ENCODE measurements at places on chromosomes 7 and 10.

GRCh38 chr7:42493436-42494198 is 256.6 kb upstream of the GLI3 start:
- DNase-seq: peak; percentile 60

- no peak for DNase-seq
Observed at GRCh38 chr7:106795084-106795876, 69.8 kb upstream of the PIK3CG start.

DNA sequence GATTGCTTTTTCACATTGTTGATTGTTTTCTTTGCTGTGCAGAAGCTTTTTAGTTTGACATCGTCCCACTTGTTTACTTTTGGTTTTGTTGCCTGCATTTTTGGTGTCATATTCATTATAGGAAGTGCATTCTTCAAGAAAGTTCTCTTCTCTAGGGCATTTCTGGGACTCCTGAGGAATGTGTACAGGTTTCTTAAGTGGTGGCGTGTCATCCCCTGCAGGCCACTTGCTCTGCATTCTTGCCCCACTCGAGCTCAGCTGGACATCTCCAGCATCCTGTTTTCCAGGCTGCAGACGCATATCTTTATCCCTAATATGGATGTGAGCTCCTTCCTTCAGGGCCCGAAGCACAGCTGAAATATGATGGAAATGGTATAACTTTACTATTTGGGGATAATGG is 255.6 kb upstream of the HABP2 start:
- DNase-seq: no peak

DNA sequence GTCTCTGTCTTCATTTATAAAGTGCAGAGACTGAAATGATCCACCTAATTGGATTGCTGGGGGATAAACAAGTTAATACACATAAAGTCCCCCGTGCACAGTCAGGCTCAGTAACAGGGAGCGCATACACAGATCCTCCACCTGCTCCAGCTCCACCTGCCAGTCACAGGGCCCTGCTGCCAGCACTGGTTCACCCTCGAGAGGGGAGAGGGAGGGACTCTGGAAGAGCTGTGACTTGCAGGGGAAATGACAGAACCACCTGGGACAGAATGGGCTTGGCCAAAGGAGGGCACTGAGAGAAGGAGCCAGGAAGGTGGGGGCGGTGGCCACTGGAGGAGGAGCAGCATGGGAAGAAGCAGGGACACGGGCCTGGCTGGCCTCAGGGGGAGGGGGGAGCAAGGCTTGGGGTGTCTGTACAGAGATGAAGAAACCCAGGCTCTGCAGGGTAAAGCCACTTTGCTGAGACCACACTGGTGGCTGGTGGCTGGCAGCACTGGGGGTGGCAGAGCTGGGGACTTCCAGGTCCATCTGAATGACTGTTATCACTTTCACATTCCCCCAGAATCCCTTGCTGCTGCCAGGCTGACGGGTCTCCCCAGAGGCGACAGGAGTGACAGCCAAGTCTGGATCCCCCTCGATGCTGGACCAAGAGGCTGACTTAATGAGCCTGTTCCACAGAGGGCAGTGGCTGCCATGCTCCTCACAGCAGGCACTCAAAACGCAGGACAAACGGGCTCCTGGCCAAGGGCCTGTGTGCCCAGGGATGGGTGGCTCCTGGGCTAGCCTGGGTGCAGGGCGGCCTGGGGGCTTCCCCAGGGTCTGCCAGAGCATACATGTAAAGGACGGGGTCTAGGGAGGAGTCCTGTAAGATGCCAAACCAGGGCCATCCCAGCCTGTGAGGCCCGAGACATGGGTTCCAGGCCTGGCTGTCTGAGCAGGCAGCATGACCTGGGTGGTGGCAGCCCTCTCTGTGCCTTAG is 151.1 kb downstream of the SH3PXD2A start:
- no peak for DNase-seq

- DNase-seq: no peak
Observed at GRCh38 chr7:151176401-151176800, 8.9 kb upstream of the GBX1 start.

DNA sequence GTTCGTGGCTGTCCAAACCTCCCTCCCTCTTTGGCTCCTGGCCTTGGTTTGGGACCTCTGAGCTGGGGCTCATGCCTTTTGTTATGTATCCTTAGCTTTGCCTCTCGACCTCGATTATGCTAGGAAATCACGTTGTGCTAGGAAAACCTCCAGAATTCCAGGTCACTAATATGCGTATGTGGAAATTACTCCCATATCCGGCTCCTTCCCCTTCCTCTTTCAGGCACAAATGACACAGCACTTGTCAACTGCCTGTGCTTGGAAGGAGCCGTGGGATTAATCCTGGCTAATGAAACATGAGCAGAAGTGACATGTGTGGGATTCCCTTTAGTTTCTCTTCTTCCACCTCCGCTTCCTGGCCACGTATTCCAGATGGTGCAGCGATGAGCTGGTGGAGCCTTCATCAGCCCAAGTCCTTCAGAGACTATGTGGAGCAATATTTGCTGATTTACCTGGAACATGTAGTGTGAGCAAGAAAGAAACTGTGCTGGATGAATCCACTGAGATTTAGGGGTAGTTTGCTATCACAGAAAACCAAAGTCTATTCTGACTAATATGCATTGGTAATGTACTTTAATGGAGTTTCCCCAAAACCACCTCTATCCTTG is 149.2 kb downstream of the REEP3 start:
- DNase-seq: no peak

GRCh38 chr10:49739426-49739825 is 22.7 kb downstream of the OGDHL start:
- no peak for DNase-seq

DNA sequence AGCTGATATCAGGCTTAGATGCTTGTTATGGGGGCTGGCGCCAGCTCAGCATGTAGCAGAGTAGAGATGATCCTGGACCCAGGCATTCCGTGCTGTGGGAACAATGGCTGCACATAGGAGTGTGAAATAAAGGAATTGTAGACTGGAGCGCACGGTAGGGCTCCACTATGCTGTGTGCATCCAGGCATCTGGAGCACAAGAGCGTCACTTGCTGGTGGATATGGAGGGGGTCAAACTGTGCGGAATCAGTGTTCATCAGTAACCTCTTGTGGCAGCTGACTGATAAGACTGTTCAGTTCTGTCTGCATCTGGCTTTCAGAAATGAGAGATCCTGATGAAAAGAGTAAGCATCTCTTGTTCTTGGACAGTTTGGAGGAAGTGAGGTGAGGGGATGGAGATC is 55.8 kb downstream of the ZNF503 start:
- DNase-seq: no peak

Measured in HEK293T (cell line).